AG09309 (cell line): ENCODE measurements at places on chromosomes 1 and 21.

DNA sequence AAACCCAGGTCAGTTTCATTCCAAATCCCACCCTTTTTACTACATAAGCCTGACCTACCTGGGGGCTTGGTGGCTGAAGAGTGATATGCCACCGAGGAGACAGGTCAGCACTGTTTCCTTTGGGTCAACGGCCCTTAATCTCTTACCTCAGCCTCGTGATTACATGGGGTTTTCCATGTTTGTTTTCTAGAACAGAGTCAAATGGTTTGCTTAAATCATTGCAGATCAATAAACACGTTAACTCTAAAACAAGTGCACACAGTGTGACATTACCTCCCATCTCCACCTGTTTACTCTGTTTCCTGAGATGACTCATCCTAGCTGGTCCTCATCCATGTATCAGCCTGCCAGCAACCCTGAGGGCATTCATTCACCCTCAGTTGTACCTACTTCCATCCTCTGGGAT lies 40.8 kb upstream of the TP53BP2 start:
- DNase-seq, result no peak

DNA sequence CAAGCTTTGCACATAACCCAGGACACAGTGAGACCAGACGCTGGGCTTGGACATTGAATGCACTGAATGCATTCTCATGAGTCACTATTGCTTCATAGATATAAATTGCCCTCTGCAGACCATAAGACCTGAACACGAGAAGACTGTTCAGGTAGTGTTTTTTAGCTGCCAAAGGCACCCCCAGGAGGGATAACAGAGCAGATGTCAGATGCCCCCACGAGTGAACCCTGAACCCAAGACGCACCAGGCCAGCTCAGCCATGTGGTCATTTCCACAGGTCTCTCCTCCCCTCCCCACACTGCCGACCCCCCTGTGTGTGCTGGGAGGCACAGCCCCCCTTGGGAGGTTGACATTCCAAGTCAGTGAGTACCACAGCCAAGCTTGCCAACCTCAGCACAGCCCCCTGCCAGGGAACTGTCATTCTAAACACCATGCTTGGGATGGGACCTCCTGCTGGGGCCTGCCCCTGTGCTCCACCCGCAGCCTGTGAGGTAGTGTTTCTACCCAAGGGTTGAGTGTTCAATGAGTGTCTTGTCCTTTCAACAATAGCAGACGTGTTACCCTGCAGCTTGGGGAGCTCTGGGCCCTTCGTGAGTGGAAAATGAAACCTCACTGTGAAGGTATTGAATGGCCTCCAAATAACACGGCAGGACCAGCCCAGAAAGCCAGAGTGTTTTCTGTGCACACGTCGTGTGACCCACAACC lies 68.2 kb downstream of the PSMG1 start:
- DNase-seq, result no peak

GRCh38 chr21:42581993-42582786 lies 68.5 kb downstream of the SLC37A1 start:
- no peak for DNase-seq

DNA sequence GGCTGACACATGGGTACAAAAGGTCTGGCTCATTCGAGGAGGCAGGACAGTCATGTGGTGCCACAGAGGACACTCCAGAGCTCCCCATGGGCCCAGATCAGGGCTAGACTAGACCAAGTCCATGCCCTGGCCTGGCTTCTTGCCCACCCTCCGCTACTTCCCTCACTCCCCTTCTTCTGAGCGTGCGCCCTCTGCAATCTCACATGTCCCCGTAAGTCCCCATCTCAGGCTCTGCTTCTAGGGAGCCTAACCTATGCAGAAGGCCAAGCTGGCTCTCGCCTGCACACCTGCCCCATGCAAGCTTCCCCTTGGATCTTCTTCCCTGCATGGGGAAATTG lies 553.6 kb downstream of the PTPRU start:
- DNase-seq, result no peak

- no peak for DNase-seq
Measured at GRCh38 chr1:19165501-19165900, 44.6 kb downstream of the UBR4 start.

DNA sequence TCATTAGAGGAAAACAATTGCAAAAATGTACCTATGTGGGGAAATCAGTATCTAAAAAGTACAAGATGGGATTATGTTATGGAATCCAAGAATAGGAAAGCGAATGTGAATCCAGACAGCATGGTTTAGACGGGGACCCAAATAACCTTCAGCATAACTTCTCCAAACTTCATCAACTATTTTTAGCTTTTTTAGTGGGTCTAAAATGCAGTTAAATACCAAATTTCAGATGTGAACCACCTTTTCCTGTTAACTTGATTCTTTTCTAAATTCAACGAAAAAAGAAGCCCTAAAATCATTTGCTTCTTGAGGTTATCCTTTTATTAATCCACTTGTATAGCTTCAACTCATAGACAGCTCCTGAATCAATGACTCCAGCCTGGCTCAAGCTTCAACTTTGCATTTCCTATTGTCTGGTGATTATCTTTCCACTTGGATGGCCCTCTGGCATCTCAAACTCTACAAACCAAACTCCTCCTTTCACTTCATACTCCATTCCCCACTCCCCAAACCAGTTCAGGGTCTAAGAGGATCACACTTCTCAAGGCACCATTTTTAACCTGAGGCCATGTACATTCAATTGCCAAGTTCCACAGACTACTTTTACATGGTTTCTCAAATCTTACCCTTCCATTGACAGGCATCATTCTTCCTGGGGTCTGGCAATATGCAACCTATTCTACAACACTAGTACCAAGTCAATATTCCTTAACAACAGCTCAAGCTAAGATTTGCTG lies 7.4 kb downstream of the ERRFI1 start:
- no peak for DNase-seq

- no peak for DNase-seq
Measured at GRCh38 chr21:27831177-27831576, 864.3 kb upstream of the ADAMTS5 start.

GRCh38 chr1:115105831-115106230 lies 16.5 kb upstream of the TSPAN2 start:
- DNase-seq, result no peak

DNA sequence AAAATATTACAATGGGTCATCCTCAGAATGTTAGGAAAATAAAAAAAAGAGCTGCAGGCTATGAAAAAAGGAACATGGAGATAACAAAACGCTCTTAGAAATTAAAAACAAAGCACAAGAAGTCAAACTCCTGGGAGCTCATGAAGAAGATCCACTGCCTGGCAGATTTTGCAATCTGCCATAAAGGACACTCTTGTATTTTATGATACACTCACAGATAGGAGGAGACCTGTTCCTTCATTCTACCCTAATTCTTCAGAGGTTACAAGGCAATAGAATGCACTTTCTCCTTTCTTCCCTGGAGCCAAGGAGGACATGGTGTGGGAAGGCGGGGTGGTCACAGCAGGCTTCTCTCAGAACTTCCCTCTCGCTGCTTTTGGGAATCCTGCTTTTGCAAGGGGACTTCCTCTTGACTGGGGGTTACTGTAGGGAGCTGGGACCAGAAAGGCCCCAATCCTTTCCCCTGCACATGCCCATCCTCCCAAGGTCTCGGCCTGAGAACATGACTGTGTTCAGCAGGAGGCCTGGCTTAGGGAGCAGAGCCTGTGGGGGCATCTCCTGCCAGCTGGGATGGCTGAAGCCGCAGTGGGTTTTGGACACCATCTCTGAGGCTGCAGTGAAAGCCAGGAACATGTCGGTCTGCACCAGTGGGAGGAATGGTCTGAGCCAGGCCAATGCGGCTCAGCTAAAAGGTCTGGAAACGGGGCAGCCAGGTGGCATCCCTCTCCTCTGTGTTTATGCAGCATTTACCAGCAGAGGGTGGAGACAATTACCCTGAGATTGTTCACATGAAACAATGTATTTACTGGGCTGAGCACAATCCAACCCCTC lies 44.8 kb downstream of the GPR161 start:
- DNase-seq, result no peak

GRCh38 chr21:39452970-39453342 lies 1.2 kb downstream of the SH3BGR start:
- no peak for DNase-seq

GRCh38 chr1:4003846-4004505 lies 103.9 kb upstream of the C1orf174 start:
- DNase-seq, result no peak

DNA sequence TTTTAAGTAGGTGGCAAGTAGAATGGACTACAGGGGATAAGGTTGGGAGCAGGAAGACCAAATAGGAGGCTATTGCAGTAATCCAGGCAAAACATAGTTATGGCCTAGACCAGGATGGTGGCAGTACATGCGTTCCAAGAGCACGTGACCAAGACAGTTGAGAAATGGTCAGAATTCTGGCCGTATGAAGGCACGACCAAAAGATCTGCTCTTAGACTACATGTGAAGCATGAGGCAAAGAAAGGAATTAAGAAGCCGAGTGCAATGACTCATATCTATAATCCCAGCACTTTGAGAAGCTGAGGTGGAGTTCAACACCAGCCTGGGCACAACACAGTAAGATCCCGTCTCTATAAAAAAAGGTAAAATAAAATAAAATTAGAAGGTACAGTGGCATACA lies 71.3 kb downstream of the LUZP1 start:
- DNase-seq, result no peak

- no peak for DNase-seq
Measured at GRCh38 chr21:37673801-37674575, 242.3 kb downstream of the KCNJ6 start.

GRCh38 chr1:30977511-30977910 lies 69.0 kb upstream of the SDC3 start:
- DNase-seq, result no peak

DNA sequence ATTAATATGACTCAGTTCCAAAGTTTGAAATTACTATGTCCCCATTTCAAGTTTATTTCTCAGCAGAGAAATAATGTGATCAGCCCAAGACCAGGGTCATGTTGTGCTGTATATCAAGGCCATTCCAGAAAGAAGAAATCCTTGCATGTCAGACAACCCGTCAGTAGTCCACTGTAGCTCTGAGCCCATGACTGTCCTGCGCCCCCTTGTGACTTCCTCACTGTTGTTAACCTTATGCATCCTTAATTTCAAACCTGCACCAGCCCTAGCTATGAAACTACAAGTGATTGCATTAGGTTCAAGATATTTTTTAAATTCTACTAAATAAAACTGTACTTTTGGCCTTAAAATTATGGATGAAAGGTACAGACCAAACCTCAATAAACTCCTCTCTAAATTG lies 133.0 kb downstream of the LRRC7 start:
- DNase-seq, result no peak

DNA sequence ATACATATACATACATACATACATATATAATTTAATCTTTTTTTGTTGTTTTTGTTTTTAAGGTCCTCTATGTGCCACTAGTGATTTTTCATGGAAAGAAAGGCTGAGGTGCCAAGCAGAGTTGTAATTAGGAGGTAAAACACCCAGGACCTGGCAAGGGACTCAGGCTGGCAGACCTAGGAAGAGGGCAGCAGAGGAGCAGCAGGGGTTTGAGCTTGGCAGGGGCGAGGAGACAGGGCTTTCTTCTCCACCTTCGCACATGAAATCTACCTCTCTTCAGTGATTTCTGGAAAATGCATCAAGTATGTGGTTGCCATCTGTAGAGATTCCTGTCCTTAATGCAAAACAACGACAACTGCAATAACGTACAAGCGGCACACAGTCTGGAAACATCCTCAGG lies 31.9 kb downstream of the DDAH1 start:
- DNase-seq, result no peak

DNA sequence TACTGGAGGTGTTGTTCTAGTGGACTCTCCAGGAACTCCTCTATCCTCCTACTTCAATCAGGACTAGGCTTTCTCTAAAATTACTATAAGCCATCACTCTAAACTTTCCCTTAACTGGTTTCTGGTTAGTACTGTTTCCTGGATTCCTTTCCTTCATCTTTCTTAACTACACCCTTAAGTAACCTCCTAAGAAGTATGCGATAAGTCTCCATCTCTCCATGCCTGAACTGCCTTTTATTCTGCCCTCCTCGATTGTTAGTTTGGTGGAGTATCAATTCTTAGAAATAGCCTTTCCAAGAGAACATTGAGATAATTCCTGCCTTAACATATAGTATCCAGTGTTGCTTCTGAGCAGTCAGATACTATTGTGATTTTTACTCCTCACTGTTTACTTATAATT lies 162.9 kb upstream of the PDE4B start:
- DNase-seq, result no peak

DNA sequence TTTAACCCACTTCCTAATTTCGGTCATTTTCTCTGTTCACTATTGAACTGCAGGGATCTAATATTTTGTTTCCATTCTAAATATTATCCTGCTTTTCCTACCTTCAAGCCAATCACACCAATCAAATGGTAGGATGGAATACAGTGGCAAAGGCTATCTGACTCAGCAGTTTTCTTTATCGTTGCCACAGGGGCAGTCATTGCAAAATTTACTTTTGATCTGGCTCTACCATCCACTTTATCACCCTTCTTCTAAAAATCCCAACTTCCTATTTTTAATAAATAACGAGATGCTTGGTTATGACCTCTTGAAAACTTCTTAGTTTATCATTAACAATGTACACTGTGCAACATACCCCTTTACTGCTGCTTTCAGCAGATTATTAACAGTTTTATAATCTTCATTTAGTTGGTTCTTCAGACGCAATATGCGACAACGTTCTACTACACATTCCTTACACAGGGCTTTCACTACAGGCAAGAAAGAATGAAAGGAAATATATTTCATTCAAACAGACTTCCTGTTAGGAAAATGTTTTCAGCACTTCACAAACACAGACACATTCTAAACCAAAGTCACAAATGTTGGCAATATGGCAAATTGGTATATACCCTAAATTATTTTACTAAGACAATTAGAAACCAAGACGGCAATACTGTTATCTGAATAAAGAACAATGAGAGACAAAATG lies 52.3 kb upstream of the RAP1GAP start:
- no peak for DNase-seq
